ENCODE measurements at places on chromosomes 6 and 20.
A peak's percentile ranks its signal among the peaks of the same experiment; 100 is the strongest.

DNA sequence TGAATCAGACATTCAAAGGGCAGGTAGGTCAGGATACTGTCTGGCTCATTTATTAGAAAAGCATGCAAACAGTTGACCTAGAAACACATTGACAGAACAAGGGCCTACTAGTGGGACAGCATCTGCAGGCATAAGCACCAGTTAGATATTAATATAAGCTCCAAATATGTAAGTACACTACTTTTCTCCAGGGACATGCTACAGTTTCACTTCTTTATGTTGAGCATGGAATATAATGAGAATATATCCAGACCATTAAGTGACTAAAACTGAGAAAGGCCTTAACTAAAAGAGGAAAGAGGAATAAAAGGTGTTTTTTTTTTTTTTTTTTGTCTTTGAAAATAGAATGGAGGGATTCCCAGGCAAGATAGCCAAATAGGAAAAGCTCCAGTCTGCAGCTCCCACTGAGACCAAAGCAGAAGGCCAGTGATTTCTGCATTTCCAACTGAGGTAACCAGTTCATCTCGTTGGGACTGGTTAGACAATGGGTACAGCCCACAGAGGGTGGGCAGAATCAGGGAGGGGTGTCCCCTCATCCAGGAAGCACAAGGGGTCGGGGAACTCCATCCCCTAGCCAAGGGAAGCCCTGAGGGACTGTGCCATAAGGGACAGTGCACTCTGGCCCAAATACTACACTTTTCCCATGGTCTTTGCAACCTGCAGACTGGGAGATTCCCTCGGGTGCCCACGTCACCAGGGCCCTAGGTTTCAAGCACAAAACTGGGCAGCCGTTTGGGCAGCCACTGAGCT, 251.6 kb downstream of the PHF3 start:
- DNase-seq, result no peak

GRCh38 chr20:18007534-18008292, 38.9 kb downstream of the MGME1 start:
- DNase-seq, result no peak

DNA sequence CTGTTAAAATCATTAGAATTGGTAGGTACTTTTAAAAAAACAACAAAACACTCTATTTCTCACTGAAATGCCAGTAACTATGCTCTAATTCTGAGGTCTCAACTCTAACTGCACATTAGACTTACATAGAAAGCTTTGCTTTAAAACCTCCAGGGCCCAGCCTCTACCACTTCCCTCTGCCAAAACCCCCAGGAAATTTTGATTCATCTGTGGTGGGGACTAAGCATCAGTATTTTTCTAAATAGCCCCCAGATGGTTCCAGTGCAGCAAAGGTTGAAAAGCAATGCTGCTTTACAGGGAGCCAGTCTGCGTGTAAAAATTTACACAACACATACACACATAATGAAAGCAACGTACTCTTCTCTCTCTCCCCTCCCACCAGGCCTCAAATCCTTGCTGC, 3.8 kb downstream of the TBC1D32 start:
- DNase-seq, result no peak

DNA sequence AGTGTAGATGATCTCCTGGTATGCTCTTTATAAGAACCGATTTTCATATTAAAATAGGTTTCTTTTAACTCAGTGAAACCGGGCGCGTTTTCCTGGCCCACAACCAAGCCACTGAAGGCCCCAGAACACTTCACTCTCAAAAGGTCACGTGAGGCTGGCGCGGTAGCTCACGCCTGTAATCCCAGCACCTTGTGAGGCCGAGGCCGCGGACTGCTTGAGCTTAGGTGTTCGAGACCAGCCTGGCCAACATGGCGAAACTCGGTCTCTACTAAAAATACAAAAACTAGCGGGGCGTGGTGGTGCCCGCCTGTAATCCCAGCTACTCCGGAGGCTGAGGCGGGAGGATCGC, 402 bp upstream of the TAF8 start:
- DNase-seq, result no peak

DNA sequence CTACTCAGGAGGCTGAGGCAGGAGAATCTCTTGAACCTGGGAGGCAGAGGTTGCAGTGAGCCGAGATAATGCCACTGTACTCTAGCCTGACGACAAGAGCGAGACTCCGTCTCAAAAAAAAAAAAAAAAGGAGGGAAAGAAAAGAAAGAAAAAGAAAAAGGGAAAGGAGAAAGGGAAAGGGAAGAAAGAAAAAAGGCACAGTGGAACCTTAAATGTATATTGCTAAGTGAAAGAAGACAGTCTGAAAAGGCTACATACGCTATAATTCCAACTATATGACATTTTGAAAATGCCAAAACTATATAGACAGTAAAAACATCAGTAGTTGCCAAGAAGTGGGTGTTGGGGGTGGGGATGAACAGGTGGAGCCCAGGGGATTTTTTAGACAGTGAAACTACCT, 16.2 kb downstream of the PPIL4 start:
- no peak for DNase-seq

- DNase-seq, result no peak
Measured at GRCh38 chr6:107832151-107833056, 8.3 kb upstream of the SCML4 start.

GRCh38 chr6:29955783-29956182, 13.5 kb downstream of the HLA-A start:
- DNase-seq, result no peak

DNA sequence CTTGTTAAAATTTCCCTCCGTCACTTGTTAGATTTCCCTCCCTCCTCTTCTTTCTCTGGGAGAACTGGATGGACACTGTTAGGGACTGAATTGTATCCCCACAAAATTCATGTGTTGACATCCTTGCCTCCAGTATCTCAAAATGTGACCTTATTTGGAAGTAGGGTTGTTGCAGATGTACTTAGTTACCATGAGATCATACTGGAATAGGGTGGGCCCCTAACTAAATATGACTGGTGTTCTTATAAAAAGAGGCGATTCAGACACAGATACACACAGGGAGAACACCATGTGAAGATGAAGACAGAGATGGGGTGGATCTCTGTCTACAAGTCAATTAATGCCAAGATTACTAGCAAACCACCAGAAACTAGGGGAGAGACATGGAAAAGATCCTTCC, 139.5 kb downstream of the ALDH8A1 start:
- no peak for DNase-seq

GRCh38 chr20:48765359-48765758, 62.4 kb downstream of the PREX1 start:
- DNase-seq, result no peak

GRCh38 chr20:40738976-40739375, 49.9 kb upstream of the MAFB start:
- DNase-seq, result no peak

DNA sequence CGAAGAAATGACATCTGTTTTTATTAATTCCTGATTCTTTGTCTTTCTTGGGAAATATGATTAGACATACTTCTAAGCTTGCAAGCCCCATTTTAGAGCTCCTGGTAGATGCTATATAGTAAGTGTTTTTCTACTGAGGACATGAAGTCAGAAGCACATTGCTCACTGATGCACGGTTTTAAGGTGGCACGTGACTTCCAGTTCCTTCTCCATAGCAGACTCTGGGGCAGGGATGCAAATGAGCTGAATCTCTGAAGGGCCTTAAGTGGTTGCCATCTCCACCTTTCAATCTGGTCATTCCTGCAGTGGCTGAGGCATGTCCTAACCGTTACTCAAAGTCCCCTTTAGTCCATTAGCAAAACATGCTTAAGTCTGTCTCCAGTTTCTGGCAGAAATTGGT, 421.2 kb upstream of the HTR1E start:
- DNase-seq, result no peak

- peak; percentile 15 for DNase-seq
Measured at GRCh38 chr6:73285674-73286283, 22.8 kb upstream of the KHDC1 start.

DNA sequence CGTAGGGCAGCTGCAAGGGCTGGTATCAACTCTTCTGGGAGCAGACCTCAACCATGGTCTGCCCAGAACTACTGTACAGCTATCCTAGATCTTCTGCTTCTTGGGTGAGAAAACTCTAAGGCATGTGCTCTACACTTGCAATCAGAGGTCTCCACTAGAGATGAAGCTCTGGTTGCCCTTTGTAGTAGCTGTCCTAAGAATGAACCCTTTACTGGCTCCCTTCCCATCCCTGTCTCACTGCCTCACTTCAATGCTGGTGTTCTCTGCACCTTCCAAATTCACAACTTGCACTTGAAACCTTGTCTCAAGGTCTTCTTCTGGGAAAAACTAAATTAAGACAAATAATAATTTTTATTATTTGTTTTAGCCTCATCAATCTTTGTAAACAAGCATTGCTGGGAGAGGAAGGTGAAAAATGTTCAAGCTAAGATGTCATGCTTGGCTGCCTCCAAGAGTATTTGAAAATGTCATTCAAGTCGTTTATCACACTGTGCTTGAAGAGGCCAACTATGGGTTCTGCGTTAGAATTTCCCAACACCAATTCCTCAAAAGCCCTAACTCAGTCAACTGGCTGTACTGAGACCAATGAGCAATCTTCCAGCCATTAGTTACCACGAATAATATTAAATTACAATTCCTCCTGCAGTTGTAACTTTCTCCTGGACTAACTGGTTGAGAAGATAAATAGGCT, 255.7 kb upstream of the PRND start:
- DNase-seq, result no peak

GRCh38 chr6:6655805-6656251, 67.3 kb downstream of the LY86 start:
- no peak for DNase-seq

- no peak for DNase-seq
Measured at GRCh38 chr6:141307309-141307998, 825.3 kb upstream of the GJE1 start.
